ENCODE measurements at places on chromosomes 6 and 20. TPM values are rescaled to one million over a fixed set of nuclear protein-coding genes. Genes with fewer than 3 reads are reported as not detected.

- DNase-seq: no peak
Observed at GRCh38 chr6:167399599-167399998, 74.7 kb downstream of the TTLL2 start.

DNA sequence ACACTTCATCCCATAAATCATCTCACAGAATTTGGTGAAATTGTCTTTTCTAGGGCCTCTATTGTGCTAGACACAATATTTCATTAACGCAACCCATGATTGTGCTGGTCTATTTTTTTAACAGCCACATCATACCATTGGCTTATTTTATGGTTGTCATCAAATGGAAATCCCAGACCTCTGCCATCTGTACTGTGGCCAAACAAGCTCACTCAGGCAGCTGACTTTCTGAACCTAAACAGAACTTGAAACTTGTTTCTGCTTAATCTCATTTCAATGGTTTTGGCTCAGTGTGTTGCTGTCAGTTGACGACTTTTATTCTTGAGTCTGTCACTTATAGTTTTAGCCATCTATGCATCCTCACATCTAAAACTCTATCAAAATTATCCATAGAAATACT lies 111.8 kb downstream of the HAO1 start:
- no peak for DNase-seq

DNA sequence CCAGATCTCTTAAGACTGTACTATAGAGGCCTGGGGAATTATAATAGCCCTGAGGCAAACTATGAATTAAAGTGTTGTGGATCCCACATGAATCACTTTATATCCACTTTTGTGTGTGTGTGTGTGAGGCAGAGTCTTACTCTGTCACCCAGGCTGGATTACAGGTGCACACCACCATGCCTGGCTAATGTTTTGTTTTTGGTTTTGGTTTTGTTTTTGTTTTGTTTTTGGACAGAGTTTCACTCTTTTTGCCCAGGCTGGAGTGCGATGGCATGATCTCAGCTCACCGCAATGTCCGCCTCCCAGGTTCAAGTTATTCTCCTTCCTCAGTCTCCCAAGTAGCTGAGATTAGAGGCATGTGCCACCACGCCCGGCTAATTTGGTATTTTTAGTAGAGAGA lies 32.2 kb upstream of the MICB start:
- no peak for DNase-seq

DNA sequence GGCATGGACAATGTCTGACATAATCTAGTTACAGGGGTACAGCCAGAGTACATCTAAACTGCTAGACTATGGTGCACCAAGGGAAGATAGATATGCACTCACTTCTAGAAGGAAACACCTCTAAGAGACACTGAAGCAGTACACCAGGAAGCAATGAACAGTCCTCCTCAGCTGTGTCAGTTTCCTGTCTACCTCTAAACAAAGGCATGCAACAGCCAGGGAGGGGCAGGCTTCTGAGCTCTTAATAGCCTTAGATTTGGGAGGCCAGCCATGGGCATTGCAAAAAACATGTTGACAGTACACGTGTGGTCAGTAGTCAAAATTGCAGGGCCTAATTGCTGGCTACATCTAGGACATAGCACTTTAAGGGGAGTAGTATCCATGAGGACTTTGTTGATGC lies 21.4 kb downstream of the CRYBG1 start:
- no peak for DNase-seq

The FOXQ1 gene
- total RNA-seq: not detected

The PPP1R10 gene
- total RNA-seq: 9.1 TPM

The FOXS1 gene
- total RNA-seq: 0.39 TPM

The ALDH5A1 gene
- 2.7 TPM for total RNA-seq
